ENCODE measurements at places on chromosomes 1 and 21. TPM values are rescaled to one million over a fixed set of nuclear protein-coding genes. Genes with fewer than 3 reads are reported as not detected.

Gene PODN
- 4.8 TPM for polyA plus RNA-seq

Gene SELP
- 3.7 TPM for polyA plus RNA-seq

Gene GRIK1
- polyA plus RNA-seq = 0.11 TPM

Gene LYSMD1
- 7.7 TPM for polyA plus RNA-seq

Gene GPR153
- polyA plus RNA-seq = 5.6 TPM

Gene GABRD
- polyA plus RNA-seq = 1.4 TPM

Gene ZNF644
- 41.9 TPM for polyA plus RNA-seq

Gene SCAF4
- polyA plus RNA-seq = 17.3 TPM

Gene ATP1A4
- 0.62 TPM for polyA plus RNA-seq

Gene SHE
- 7.6 TPM for polyA plus RNA-seq

Gene CD1B
- 44.2 TPM for polyA plus RNA-seq

Gene SLC25A33
- 5.8 TPM for polyA plus RNA-seq
